ENCODE measurements at places on chromosomes 12 and 14.
A peak's percentile ranks its signal among the peaks of the same experiment; 100 is the strongest.

- DNase-seq: no peak
These were observed 67.7 kb upstream of the ZDHHC17 start for GRCh38 chr12:76696186-76696585.

DNA sequence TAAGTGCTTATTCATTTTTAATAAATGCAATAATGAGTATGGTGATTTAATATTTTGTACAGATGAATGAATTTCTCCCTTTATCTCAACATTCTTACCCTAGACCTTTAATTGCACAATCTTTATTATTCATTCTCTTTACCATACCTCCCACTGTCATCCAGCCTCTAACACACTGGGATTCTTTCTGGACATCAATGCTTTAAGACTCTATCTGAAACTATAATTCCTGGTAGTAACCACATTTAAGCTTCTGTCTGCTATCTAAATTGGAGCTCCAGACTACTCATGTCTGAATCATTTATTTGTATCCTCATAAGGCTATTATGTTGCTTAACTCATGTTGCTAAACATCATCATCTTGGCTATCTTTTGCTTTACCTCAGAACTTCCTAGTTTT lies 270.2 kb downstream of the ALG10B start:
- no peak for DNase-seq

- DNase-seq: no peak
These were observed 5.2 kb downstream of the ZBTB42 start for GRCh38 chr14:104805941-104806624.

GRCh38 chr14:58501214-58501816 lies 73.8 kb downstream of the KIAA0586 start:
- DNase-seq: peak; percentile 67

DNA sequence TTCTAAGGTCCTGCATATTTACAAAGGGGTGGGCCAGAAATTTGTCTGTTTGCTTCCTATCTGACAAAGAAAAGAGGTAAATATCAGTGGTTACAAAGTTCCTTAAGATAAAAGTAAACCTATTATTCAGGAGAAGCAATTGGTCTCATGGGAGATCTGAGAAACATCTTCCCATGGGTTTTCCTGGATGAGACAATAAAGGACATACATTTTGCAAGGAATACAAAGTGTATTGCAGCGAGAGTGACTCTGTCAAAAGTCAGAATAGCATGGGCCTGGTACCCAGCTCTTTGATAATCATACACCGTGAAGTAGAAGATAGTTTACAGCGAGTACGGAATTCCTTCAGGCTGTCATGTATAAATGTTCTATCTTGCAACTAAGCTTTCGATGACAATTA lies 14.2 kb downstream of the LRRK2 start:
- no peak for DNase-seq

GRCh38 chr14:101134851-101135433 lies 231.4 kb upstream of the RTL1 start:
- DNase-seq: no peak

- no peak for DNase-seq
These were observed 302.5 kb downstream of the ITPR2 start for GRCh38 chr12:26530461-26530860.

DNA sequence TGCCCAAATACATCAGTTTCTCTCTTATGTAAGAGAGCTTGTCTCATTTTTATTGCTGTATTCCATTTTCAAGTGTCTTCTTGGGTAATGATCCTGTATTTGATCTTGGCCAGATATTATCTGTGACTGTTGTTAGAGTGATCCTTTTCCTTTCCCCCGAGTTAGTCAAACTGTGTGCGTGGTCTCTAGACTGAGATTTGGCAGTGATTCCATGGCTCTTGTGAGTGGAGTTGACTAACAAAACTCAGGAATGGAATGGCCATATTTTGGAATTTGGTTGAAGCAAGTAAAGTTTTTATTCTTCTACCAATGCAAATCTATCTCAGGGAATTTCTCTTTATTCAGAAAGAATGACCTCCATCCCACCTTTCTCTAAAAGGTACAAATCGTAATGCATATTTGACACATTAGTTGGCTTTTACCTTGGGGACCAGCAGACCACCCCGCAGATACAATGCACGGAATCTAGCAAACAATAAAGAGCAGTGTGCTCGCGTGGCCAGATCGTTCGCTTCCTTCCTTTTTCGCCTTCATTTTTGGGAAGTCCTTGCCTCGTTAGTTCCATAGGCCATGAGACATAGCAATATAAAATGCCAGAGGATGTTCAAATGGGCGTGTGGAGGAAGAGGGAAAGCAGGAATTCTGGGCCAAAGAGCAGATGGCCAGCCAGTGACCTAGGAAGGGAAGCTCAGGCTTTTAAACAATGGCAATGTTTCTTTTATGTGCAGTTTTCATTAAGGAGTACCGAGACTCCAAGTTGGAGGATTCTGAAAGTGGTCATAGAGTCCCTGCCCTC lies 24.4 kb downstream of the ETV6 start:
- DNase-seq: no peak

GRCh38 chr12:103561174-103561573 lies 25.9 kb upstream of the STAB2 start:
- DNase-seq: no peak

DNA sequence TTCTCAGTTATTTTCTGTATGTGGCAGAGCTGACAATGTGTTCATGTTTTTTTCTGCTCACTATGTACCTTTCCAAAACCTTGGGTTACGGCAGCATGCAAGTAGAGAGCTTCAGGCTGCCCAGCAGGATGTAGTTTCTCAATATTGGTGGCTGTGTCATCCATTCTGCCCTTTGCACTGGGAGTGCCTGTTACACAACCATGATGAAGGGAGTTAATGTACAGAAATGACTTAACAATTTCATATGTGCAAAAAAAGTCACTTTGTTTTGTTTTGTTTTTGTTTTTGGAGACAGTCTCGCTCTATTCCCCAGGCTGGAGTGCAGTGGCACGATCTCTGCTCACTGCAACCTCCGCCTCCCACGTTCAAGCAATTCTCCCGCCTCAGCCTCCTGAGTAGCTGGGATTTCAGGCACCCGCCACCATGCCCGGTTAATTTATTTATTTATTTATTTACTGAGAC lies 6.1 kb upstream of the CNIH1 start:
- DNase-seq: no peak

DNA sequence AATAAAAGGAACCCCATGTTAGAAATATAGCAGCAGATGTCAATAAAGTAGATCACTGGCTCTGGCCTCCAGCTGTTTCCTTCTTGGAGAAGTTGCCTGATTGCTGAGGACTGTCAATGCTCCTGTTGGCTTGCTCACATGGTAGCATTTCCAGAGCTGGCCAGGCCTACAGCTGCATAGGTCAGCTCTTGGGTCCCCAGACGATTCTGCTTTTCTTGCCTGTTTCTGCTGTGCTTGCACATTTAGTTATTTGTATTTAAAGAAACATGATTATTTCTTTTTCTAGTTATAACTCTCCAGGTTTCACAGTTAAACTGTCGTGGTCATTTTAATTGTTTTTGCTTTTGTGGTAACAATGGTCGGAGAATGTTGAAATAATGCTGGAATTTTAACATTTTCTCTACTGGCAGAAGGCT lies 7.2 kb downstream of the NAV3 start:
- DNase-seq: no peak

DNA sequence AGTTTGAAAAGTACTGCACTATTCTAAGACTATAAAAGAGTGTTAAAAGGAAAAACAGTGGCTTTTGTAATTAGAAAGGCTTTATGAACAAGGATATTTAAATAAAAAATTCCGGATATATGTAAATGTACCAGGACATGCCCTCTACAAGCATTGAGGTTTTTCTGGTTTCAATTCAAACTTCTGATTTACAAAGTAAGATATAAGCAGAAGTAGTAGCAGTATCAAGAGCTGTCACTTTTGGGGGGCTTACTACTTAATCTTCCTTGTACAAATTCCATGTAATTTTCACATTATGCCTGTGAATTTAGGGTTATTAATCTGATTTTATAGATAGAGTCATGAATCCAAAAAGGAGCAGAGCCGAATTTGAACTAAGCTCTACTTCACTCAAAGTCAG lies 170.3 kb upstream of the ATP2B1 start:
- DNase-seq: no peak

- no peak for DNase-seq
These were observed 5.4 kb downstream of the FOS start for GRCh38 chr14:75283833-75284563.

DNA sequence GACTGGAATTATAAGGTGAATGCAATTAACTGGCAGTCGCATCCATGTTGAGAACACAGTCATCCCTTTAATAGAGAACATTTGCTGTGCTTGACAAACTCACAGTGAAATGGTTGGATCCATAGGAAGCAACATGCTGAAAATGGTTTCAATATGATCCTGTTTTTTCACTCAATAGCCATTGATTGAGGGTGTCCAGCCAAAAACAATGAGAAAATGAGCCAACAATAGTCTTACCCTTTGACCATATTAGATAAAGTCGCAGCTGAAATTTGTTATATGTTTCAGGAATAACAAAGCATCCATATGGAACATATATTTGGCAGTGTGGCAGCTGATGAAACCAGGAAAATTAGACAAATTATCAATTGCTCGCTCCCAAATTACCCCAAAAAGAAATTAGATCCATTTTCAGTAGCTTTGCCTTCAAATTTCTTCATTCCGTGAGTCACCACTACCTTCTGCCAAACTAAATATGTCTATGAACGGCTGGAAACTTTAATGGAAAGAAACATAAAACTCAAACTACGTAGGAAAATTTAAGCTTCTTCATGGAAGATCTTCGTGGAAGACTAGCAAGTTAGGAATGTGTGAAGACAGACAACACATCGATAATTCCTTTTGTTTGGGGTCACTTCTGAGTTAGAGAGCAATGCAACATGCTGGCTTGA lies 17.4 kb downstream of the IGF1 start:
- DNase-seq: no peak

- DNase-seq: no peak
These were observed 218.1 kb upstream of the RTL1 start for GRCh38 chr14:101121508-101122139.

GRCh38 chr12:116060764-116061163 lies 216.7 kb downstream of the MED13L start:
- peak; percentile 43 for DNase-seq

- no peak for DNase-seq
These were observed 13.3 kb downstream of the NDUFA12 start for GRCh38 chr12:94990222-94990621.

DNA sequence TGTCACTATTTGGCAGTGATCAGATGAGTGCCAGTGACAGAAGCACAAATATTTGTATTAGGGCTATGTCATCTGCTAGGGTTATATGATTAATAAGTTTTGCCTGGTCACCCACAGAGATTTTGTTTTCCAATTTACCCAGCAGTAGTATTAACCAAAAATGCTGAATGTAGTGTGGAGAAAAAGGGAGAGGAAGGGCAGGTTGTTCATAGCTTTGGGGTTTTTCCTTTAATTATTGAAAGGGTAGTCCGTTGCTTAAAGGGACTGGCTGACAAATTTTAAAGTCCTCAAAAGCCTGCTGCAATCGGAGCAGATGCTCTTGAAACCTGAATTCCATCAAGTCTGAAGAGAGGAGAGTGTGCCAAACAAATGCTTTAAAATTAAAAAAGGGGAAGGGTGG lies 237.9 kb upstream of the CCDC196 start:
- no peak for DNase-seq

DNA sequence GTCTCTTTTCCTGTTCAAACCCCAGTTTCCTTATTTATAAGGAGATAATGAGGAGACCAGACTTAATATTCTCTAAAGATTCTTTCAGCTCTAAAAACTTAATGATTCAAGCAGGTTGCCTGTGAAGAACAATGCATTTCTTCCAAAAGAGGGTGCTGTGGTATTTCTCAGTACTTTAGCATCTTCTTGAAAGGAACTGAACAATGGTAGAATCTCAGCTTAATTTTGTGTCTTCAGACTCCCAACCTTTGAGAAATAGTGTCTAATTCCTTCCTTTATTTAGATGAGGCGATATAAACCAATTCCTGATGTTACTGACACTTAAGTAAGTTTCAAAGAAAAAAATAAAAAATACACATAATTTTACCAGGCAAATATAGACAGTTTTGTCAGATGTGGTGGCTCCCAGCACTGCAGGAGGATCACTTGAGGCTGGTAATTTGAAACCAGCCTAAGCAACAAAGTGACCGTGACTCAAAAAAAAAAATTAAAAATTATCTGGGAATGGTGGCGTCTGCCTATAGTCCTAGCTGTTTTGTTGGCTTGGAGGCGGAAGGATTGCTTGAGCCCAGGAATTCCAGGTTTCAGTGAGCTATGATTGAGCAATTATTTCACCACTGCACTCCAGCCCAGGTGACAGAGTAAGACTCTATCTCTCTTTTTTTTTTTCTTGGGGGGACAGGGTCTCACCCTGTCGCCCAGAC lies 76.9 kb upstream of the PSMA6 start:
- DNase-seq: peak; percentile 65

GRCh38 chr12:114131824-114132223 lies 165.7 kb upstream of the RBM19 start:
- DNase-seq: no peak

- DNase-seq: no peak
These were observed 5.4 kb downstream of the CRACR2A start for GRCh38 chr12:3747543-3747942.

GRCh38 chr12:50689437-50689836 lies 74.5 kb upstream of the ATF1 start:
- DNase-seq: no peak

DNA sequence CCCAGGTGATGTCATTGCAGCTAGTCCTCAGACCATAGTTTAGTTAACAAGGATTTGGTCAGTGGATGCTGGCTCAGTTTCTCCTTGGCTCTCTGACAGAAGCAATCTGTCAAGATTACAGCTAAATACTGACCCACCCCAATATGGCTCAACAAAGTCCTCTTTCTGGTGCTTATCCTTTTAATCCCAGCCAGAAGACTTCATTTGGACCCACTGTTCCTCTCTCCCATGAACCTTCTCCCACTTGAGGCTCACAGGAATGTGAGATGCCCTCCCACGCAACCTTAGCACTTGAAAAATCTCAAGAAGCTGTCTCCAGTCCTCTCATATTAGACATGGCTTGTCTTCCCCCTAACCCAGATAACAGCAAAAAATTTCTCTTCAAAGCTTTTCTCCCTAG lies 47.7 kb downstream of the C12orf50 start:
- no peak for DNase-seq

- DNase-seq: no peak
These were observed 16.8 kb upstream of the FAR2 start for GRCh38 chr12:29132316-29132715.

GRCh38 chr14:67618617-67619063 lies 1.1 kb upstream of the ARG2 start:
- DNase-seq: peak; percentile 75

GRCh38 chr12:60259225-60259624 lies 663.4 kb downstream of the SLC16A7 start:
- no peak for DNase-seq

- DNase-seq: no peak
These were observed 26.3 kb upstream of the PTGDR start for GRCh38 chr14:52241087-52241793.

GRCh38 chr14:67411370-67411769 lies 595 bp downstream of the PLEK2 start:
- no peak for DNase-seq

- DNase-seq: peak; percentile 95
These were observed 12.4 kb upstream of the DPF3 start for GRCh38 chr14:72906316-72906715.

GRCh38 chr12:76628745-76629144 lies 69.2 kb upstream of the OSBPL8 start:
- no peak for DNase-seq
